ENCODE measurements at places on chromosomes 5 and 9. TPM values are rescaled to one million over a fixed set of nuclear protein-coding genes. Genes with fewer than 3 reads are reported as not detected.

- DNase-seq = no peak
Observed at GRCh38 chr5:66516550-66516949, 79.6 kb upstream of the MAST4 start.

- DNase-seq = no peak
Observed at GRCh38 chr5:158880483-158881001, 219.2 kb downstream of the EBF1 start.

The CYLC2 gene
- total RNA-seq = not detected

- no peak for DNase-seq
Observed at GRCh38 chr5:150402229-150402773, 10.4 kb downstream of the CD74 start.

The SEMA5A gene
- total RNA-seq = 67.2 TPM

The PCDHA4 gene
- total RNA-seq = not detected

DNA sequence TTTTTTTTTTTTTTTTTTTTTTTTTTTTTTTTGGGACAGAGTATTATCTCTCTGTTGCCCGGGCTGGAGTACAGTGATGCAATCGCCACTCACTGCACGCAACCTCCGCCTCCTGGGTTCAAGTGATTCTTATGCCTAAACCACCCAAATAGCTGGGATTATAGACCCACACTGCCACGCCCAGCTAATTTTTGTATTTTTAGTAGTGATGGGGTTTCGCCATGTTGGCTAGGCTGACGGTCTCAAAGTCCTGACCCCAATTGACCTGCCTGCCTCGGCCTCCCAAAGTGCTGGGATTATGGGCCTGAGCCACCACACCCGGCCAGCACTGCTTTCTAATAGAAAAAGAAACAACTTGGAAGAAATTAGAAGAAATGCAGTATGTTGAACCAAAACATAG is 39.2 kb downstream of the TTC1 start:
- no peak for DNase-seq

DNA sequence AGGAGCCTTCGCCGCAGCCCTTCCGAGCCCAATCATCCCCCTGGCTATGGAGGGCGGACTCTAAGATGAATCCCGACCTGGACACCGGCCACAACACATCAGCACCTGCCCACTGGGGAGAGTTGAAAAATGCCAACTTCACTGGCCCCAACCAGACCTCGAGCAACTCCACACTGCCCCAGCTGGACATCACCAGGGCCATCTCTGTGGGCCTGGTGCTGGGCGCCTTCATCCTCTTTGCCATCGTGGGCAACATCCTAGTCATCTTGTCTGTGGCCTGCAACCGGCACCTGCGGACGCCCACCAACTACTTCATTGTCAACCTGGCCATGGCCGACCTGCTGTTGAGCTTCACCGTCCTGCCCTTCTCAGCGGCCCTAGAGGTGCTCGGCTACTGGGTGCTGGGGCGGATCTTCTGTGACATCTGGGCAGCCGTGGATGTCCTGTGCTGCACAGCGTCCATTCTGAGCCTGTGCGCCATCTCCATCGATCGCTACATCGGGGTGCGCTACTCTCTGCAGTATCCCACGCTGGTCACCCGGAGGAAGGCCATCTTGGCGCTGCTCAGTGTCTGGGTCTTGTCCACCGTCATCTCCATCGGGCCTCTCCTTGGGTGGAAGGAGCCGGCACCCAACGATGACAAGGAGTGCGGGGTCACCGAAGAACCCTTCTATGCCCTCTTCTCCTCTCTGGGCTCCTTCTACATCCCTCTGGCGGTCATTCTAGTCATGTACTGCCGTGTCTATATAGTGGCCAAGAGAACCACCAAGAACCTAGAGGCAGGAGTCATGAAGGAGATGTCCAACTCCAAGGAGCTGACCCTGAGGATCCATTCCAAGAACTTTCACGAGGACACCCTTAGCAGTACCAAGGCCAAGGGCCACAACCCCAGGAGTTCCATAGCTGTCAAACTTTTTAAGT is 819 bp downstream of the ADRA1B start:
- no peak for DNase-seq

DNA sequence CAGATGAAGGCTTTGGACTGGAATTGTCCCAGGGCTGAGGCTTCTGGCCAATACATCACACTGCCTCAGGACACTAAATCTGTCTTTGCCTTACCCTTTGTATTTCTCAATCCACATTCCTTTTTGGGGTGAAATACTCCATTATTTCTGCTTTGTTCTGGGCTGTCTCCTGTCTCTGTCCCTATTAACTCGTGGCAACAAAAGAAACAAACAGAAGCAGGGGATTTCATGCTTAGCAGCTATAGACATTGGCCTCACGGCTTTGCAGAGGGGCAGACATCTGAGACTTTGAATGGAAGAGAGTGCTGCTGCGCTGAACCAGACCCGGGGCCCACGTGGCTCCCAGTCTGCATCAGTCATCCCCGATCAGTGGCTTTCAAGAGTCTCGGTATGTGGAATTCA is 129.7 kb downstream of the ARL15 start:
- DNase-seq = peak; percentile 47

DNA sequence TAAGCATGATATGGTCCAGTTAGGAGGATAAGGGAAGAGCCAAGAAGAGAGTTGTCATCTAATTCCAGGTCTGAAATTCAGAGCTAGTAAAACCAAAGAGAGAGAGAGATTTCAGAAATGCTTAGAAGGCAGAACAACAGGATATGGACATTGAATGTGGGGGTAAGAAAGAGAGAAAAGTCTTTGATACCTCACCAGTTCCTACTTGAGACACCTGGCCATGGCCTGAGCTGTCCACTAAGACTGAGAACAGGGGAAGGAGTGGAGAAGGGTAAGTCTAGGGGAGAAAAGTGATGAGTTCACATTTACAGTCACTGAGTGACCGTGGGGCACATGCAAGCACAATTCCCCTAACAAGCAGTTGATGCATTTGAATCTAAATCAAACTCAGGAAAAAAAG is 35.5 kb downstream of the TIMD4 start:
- DNase-seq = no peak

The AQP3 gene
- total RNA-seq = 0.81 TPM

The RPL37 gene
- total RNA-seq = 1,011 TPM

All from HFFc6 (cell line).